ENCODE measurements at places on chromosomes 1 and 21.

GRCh38 chr1:236030534-236030933 lies 34.4 kb downstream of the NID1 start:
- no peak for DNase-seq

- no peak for DNase-seq
These were observed 292.8 kb upstream of the VAMP3 start for GRCh38 chr1:7478142-7478790.

GRCh38 chr21:40130476-40130875 lies 263.2 kb downstream of the PCP4 start:
- DNase-seq = no peak

DNA sequence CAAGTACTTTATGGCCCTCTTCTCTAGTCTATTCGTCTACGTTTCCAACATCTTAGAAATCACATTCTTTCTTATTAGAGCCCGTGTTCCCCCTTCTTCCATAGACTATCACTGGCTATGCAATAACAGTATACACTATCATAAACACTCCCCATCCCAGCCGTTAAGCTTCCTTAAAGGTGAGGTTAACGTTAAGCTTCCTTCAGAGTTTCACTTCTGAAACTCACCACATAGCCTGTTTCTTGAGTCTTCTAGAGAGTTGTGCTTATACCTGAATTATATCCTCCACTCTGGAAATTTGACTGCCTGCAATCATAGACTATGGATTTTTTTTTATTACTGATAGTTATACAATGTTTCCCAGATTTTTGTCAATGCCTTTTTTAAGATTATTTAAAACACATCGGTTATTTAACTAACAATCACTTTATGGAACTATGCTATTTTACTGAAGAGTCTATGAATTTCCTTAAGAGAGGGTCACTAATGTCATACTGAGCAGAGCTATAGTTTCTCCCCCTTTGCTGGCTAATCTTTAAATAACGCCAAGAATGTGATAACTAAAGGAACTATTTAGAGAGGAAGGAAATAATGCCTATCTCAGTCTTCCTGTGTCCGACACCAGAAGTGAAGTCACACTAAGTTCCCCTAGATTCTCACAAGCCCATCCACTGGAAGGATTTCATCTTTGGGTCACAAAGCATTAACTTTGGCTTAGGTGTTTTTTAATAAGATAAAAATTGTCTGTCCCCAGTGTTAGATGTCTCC lies 16.8 kb downstream of the FCER1A start:
- no peak for DNase-seq

DNA sequence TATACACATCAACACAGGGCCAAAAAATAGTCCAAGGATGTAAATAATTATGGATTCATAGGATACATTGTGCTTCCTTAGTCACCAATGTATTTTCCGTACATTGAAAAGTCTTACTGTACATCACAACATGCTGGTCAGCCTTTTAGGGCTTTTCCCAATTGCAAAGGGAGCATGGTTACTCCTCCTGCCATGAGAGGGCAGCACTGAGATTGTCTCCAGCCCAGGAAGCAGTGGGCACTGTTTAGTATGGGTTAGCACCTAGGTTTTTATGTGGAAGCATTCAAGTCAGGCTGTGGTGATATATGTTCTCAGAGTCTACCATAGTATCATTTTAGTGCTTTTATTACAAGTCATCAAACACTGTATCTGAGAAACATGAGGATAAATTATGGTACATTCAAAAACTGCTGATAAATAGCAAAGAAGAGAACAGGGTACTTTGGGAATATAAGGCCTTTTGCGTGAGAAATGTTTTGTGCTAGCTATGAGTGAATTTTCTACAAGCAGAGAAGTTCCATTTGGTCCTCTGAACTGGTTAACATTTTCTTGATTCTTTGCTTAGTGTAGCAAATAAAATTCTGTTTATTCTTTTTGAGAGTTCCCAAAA lies 34.0 kb downstream of the ST6GALNAC5 start:
- DNase-seq = peak; percentile 56

DNA sequence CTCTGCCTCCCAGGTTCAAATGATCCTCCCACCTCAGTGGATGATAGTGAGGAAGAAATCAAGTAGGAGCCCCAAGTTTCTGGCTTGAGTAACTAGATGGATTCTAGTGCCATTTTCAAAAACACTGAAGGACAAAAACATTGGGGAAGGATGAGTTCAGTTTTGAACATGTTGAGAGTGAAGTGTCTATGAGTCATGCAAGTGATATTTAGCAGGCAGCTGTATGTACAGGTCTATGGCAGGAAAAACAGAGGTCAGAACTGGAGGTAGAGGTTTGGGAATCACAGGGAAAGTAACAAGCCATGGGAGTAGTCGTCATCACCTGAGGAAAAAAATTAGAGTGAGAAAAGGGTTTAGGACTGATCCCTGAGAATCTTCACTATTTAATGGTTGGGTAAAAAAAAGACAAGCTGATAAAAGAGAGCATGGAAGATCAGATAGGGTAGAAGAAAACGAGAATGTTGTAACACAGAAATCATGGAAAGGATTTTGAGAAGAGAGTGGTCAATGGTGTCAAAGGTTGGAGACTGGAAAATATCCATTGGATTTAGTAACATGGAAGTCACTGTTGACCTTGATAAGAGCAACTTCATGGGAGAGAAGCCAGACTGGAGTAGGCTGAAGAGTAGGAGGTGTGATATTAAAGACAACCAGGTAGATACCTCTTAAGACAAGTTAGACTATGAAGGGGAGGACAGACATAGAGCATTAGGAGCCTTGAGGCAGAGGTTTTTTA lies 53.1 kb downstream of the DIPK1A start:
- no peak for DNase-seq

- DNase-seq = no peak
These were observed 1.9 kb upstream of the TUT4 start for GRCh38 chr1:52554756-52555155.

- no peak for DNase-seq
These were observed 1165.1 kb upstream of the NCAM2 start for GRCh38 chr21:19833082-19833481.

- DNase-seq = no peak
These were observed 42.4 kb downstream of the PTPRC start for GRCh38 chr1:198681252-198681651.

- no peak for DNase-seq
These were observed 46.1 kb downstream of the CAMTA1 start for GRCh38 chr1:6831366-6831765.

DNA sequence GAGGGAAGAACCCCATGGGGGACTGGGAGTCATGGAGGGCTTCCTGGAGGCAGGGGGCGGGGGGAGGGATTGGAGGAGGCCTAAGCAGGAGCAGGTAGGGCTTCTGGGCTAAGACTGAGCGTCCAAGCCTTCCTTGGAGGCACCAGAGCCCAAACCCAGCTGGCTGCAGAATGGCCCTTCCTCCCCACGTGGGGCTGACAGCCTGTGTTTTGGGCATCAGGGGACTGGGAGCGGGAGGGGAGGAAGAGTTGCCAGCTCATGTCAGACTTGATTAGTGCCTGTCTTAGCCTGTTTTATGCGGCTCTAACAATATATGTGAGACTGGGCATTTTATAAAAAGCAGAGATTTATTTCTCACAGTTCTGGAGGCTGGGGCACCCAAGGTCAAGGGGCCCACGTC lies 38.9 kb downstream of the AJAP1 start:
- no peak for DNase-seq

- DNase-seq = no peak
These were observed 141.3 kb downstream of the ROR1 start for GRCh38 chr1:63915121-63915520.

GRCh38 chr1:99645699-99646531 lies at the start of gene PALMD:
TSS of gene PALMD (plus strand) at chr1:99646113. CDS start at chr1:99646318, 205 bp downstream.
- no peak for DNase-seq

DNA sequence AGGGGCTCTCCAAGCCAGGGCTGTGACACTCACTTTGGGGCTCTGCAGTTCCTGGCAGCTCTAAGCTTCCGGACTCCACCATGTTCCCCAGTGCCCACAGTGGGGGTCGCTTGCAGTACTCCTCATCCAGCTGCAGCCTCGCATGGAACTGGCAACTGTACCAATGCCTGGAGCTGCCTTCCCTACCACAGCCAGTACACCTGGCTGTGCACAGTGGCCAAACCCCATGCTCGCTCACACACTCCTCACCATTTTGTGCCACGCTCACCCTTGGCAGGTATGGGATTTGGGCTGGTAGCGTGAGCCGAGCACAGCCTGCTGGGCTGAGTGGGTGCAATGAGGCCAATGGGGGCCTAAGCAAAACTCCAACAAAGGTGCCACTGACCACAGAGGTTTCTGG lies 1369.9 kb downstream of the KCNT2 start:
- DNase-seq = no peak

- DNase-seq = no peak
These were observed 31.7 kb downstream of the WNT3A start for GRCh38 chr1:228038387-228039005.

DNA sequence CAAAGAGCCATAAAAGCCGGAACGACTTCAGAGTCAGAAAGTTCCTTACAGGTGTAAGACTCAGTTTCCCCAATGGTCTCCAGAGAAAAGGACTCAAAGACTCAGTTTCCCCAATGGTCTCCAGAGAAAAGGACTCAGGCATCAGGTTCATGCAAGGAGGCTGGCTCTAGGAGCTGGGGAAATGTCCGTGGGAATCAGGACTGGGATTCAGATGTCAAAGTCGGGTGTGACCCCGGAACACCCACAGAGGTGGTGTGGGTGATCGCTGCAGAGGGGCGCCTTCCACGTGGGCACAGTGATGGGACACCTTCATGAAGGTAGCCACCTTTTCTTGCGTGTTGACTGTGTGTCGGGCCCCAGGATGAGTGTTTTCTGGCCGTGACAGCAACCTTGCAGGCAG lies 340.8 kb downstream of the NPHP4 start:
- no peak for DNase-seq

GRCh38 chr1:22825486-22826189 lies 115.0 kb downstream of the EPHB2 start:
- no peak for DNase-seq

DNA sequence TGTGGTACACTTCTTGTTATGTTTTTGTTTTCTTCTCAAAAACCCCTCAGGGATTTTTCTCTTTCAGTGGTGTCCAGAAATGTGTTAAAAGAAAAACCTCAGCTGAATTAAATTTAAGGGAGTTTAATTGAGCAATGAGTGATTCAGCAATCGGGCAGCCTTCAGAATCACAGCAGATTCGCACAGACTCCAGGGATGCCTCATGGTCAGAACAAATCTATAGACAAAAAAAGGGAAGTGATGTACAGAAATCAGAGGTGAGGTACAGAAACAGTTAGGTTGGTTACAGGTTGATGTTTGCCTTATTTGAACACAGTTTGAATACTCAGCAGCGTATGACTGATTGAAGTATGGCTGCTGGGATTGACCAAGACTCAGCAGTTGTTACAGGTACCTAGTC lies 86.2 kb downstream of the TLR5 start:
- no peak for DNase-seq

- DNase-seq = no peak
These were observed 251.1 kb downstream of the NPHP4 start for GRCh38 chr1:5740865-5741860.

DNA sequence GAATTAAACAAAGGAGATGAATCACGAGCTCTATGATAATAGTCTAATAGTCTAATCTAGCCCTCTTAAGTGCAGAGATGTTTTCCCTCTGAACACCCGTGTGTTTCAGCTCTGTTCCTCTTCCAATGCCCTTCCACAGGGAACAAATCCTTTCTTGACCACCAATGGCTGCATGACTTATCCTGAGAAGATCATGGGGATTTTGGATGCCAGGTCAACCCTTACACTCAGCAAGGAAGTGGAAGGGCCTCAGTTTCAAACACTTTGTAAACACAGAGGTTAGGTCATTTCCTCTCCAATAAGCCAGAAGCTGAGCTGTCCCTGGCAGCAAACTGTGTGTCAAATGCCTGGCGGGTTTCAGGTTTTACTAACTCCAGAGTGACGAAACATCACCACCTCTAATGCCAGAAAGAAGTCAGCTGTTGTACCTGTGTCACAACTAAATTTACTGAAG lies 200.0 kb downstream of the GABPA start:
- peak; percentile 64 for DNase-seq

GRCh38 chr21:36522219-36522808 lies 42.4 kb upstream of the CLDN14 start:
- no peak for DNase-seq

DNA sequence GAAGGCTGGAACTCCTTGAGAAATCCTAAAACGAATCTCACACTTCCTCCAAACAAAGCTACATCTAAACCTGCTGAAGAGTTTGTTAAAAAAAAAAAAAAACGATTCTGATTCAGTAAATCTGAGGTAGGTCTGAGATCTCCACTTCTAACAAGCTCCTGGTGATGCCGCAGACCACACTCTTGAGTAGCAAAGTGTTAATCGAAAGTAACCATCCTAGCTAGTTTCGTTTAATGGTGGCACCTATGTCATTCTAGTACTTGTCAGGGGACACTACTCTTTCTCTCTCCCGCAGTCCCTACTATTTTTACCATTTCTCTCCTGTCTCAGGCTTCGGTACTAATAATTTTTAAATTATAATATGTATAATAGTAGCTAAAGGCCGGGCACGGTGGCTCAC lies 2.1 kb downstream of the CLCC1 start:
- no peak for DNase-seq

DNA sequence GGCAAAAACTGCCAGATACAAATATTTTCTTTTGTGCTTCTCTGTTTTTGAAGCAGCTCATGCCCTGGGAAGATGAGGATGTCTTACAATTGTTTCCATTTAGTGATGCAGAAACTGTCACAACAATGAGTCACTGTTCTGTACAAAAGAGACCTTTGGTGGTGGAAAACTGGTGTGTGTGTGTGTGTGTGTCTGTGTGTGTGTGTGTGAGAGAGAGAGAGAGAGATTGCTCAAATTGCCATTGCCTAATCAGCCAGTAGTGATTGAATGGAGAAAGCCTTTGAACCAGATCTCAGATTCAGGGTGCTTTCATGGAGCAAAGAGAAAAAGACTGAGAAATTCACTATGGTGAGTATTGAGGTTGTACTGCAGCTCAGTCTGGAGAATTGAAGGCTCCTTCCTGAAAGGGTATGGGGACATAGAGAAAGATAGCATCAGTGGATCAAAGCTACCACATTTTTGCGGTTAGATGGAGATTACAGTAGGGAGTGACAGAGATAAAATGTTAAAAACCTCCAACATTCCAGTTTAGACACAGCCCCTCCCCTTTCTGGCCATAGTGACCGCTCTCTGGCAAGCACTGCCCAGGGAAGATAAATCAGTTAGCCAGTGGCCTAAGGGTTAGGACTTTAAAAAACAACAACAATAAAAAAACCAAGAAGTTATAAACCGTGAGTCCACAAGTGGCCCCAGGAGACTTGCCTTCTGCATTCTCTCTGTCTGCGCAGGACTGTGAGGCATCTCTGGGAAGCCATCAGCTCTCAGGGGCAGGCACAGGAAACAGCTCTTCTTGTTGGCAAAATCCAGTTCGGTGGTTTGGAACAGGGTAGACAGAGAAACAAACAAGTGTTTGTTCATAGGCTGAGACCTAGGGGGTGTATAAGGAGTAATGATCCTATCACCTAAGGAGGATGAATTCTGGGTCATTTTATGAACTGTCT lies 406.5 kb downstream of the DUSP10 start:
- no peak for DNase-seq

All from HL-60 (cell line).